ENCODE measurements at places on chromosomes 5 and 9.

GRCh38 chr5:54547711-54548250, 30.2 kb downstream of the SNX18 start:
- DNase-seq, result no peak

- DNase-seq, result peak; percentile 72
These were observed 18.8 kb downstream of the NANS start for GRCh38 chr9:98075332-98075805.

DNA sequence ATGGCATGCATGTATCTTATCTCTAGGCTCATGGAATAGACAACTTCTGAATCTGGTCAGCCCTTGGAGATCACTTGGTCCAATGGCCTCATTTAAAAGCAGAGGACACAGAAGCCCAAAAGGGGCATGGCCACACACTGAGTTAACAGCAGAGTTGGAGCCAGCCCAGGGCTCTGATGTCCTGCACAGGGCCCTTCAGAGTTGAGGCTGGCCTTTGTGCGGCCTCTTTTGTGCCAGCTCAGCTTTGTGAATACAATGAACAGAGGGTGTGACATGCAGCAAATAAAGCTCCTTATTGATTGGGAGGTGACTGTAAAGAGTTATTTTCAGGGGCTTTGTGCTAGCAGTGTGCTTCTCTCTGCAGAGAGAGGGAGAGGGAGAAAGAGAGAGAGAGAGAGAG, 150.1 kb upstream of the STK32A start:
- no peak for DNase-seq

DNA sequence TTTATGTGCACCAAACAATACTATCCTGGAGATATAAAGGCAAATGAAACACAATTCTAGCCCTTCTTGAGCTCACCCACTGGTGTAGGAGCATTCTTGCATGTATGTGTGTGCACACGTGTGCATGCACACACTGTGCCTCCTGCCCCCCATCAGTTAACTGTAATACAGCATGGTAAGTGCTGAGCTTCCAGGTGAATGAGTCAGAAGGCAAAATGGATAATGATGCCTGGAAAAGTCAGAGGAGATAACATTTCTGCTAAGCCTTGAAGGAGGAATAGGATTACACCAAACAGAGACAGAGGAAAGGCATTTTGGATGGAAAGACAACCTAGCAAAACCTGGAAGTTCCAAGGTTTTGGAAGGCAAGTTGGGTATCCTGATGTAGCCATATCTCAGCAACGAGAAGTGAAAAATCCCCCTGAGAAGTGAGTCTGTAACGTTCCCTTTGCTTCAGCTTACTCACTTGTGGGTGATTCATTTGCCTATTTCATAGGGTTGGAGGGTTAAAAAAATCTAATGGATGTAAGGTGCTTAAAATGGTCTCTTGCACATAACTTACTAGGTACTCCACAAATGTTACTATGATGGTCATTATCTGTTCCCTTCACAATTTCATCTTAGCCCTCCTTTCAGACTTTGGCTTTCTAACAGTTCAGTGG, 101.4 kb upstream of the STC2 start:
- DNase-seq, result no peak

DNA sequence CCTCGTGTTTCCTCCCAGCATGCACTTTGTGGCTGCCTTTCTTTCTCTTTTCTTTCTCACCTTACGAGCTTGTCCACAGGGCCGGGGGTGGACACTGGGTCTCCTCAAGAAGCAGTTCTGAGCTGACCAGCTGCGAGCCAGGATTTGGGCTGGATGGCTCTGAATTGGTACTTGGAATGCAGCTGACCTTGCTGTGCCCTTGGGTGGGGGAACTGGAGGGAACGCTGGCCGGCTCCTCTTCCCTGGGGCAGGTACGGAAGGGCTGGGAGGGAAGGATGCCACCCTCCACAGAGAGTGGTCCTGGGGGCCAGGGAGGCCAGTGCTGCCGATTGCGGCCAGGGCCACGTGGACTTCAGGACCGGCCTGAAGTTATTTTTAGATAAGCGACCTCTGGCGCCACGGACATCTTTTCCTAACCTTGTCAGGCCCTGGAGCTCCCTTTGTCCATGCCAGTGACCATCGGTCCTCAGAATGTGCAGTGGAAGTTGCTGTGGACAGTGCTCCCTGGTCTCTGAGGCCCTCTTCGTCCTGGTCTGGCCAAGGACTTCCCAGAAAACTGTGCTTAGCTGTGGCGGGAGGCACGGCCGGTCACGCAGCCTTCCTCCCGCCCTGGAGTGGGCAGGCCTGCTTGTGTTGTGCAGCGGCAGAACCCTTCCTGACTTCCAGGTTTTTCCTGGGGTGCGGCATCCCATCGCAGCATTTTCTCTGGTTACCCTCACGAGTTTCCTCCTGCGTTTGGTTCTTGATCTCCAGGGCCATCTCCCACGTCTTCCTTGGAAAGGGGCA, 13.5 kb upstream of the AHRR start:
- DNase-seq, result no peak

DNA sequence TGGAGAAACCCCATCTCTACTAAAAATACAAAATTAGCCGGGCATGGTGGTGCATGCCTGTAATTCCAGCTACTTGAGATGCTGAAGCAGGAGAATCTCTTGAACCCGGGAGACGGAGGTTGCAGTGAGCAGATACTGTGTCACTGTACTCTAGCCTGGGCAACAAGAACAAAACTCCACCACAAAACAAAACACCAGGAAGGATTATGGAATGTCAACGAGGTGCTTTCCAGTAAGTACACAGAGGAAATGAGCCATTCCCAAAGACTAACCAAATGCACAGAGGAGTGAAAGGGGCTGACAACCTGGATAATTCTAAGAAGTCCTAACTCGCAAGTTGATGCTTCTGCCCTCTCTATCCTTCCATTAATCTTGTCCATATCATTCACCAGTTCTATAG, 126.1 kb upstream of the RETREG1 start:
- DNase-seq, result no peak

DNA sequence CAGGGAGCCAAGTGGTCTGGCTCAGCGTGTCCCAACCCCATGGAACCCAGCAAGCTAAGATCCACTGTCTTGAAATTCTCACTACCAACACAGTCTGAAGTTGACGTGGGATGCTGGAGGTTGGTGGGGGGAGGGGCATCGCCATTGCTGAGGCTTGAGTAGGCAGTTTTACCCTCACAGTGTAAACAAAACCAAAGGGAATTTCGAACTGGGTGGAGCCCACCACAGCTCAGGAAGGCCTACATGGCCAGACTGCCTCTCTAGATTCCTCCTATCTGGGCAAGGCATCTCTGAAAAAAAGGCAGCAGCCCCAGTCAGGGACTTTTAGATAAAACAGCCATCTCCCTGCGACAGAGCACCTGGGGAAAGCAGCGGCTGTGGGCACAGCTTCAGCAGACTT, 17.1 kb upstream of the FBXL17 start:
- no peak for DNase-seq

GRCh38 chr5:11904265-11904906, at the start of gene CTNND2:
Gene CTNND2 (minus strand): TSS chr5:11904446. CDS start chr5:11903853, 593 bp downstream.
- DNase-seq, result no peak

- no peak for DNase-seq
These were observed 326.1 kb downstream of the EDIL3 start for GRCh38 chr5:84058561-84058960.

- no peak for DNase-seq
These were observed 289.3 kb downstream of the KIAA0825 start for GRCh38 chr5:94329115-94329514.

- no peak for DNase-seq
These were observed 108.8 kb upstream of the ASTN2 start for GRCh38 chr9:117523531-117524153.
